Astrocyte of the spinal cord (primary cell): ENCODE measurements at places on chromosomes 2 and 18.
A peak's percentile ranks its signal among the peaks of the same experiment; 100 is the strongest.

- no peak for DNase-seq
Observed at GRCh38 chr18:33578518-33579348, 714 bp downstream of the ASXL3 start.

DNA sequence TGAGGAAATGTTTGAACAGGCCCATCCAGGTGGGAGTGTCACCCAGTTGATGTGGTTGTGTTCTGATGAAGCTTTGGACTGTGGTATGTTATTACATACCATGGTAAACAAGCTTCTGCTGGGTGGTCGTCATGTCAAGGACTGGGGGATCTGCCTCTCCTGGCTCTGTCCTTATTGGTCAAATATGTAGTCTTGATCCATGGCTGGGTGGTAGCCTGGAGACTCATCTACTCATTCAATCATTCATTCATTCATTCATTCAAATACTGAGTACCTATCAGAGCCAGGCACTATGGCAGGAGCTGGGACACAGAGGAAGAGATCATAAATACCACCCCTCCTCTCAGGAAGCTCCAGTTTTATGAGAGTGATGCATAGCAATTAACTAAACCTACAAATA is 60.8 kb downstream of the TACR1 start:
- DNase-seq: no peak

DNA sequence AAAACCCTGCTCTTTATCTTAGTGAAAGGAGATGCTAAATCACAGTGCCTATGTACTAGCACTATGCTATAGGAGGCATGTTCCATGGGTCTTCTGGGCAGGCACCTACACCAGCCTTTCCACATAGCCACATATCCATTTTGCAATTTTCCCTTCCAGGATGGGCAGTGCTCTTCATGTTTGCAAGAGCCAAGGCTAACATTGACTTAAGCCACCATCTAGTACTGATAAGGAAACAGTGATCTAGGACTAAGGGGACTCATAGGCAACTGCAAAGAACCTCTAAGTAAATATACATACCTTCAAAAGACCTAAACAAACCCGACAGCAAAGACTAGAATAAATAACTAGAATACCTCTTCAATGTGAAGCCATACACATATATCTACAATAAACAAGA is 919.7 kb upstream of the GYPC start:
- no peak for DNase-seq

DNA sequence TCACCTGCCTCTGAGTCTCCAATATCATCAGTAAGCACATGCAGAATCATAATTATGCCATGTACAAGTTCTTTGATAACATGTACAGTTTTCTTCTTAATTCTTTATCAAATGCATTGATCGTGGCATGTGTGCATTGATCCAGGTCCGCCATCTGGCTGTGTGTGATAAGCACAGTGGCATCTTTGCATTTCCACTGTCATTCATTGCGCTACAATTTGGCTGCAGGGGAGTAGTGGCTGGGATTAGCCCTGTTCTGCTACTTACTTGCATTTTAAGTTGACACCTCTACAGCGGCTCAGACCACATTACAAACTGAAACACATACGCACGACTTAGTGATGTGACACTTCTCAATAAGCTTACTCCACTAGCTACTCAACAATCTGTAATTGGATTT is 83.6 kb upstream of the OTX1 start:
- no peak for DNase-seq

DNA sequence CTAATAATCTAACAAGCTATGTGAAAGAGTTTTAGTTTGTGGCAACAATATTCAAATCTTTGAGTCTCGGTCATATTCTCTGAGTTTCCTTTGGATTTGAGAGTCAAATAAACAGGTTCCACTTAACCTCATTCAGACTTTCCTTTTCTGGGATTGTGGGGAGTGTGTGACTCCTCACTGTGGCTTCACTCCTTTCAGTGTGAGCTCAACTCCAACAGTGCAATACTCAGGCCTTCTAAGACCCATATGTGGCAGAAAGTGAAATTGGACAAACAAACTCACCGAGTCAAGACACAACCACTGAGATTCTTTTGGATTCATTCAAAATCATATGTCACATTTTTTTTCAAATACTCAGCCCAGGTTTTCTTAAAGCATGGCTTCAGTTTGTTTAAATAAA is 25.4 kb downstream of the SLC9A4 start:
- DNase-seq: no peak

- DNase-seq: no peak
Observed at GRCh38 chr2:189874586-189875320, 90.5 kb downstream of the PMS1 start.

DNA sequence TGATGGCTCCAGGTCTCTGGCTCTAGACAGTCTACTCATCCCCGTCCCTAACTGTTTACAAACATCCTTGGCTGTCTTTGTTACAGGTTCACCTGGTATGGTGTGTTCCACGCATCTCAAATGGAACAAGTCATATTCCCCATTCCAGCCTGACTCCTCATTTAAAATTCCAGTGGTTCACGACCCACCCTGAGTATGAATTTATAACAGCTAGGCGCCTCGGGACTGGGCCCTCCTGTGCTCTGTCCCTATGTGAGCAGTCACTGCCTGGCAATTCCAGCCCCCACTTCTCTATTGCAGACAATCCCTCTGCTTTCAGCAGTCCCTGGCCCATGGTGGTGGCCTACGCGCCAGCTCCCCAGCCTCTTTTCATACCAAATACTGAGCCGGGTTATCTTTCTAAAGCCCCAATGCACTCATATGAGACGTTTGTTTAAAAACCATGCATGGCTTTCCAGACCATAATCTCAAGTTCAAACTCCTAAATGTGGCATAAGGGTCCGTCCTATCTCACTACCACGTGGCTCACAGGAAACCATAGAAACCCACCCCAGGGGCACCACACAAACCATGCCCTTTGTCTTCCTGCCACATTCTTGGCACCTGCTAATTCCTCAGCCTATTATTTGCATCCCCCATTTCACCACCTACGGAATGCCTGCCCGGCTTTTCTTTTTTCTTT is 1.6 kb downstream of the SERPINB8 start:
- no peak for DNase-seq

- peak; percentile 48 for DNase-seq
Observed at GRCh38 chr2:19185086-19185485, 173.3 kb downstream of the OSR1 start.
